ENCODE measurements at places on chromosomes 7 and 10. TPM values are rescaled to one million over a fixed set of nuclear protein-coding genes. Genes with fewer than 3 reads are reported as not detected.

DNA sequence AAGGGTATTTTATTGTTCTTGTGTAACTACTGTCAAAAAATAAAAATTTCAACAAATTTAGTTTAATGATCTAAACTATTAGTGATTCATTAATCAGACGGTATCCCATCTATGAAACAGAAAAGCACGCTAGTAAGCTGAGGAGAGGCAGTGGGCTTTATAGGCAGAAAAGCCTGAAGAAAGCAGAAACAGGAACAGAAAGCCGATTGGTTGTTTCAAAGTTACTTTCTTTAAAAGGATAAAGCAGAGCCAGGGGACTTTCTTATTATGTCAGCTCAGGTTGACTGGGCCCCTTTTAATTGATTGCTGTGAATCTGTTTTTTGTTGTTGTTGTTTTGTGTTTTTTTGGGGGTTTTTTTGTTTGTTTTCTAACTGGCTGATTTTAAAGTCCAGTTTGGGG, 105.5 kb downstream of the TES start:
- DNase-seq, result no peak

Gene GPR26
- total RNA-seq, result under 0.01 TPM

GRCh38 chr7:53209129-53209528, 173.7 kb downstream of the POM121L12 start:
- DNase-seq, result no peak

DNA sequence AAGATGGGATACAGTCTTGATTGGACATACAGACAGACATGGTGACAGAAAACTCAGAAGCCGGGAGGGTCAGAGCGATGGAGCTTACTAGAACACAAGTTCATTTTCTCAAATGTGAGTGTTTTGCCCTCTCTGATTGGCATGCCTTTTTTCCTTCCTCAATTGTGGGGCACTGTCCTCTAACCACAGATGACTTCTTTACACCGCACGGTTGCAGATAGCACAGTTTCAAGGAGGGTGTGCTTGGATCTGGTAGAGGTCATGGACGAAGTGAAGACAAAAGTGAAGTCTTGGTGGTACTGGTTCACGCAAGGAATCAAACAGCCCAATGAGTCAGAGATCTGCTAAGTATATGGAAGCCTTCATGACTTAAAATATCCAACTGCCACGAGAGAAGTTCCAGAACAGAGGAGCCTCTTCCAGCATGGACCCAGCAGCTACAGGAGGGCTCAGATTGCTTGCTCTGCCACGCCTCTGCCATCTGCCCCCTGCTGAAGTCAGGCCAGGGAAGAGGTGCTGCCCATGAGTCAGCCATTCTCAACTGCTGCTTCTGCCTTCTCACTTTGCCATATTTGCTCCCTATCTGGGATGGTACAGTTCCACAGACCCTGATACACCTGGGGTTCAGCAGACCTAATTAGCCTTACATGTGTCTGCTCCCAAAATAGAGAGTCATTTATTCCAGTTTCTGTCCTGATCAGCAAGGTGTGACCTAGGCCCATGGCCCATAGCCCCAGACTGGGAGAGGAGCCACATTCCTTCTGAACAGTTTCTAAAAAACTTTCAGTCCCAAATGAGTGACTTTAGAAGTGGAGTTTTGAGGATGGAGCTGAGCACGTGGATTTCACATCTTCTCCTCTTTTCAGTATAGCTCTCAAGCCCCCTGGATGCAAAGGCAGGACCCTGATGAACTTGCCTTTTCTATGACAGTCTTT, 413.8 kb downstream of the KCNMA1 start:
- no peak for DNase-seq

Gene MYO3A
- not detected for total RNA-seq

- peak; percentile 43 for DNase-seq
These were observed 44.1 kb upstream of the ADO start for GRCh38 chr10:62760401-62760800.

Gene CDC14C
- total RNA-seq, result not detected

DNA sequence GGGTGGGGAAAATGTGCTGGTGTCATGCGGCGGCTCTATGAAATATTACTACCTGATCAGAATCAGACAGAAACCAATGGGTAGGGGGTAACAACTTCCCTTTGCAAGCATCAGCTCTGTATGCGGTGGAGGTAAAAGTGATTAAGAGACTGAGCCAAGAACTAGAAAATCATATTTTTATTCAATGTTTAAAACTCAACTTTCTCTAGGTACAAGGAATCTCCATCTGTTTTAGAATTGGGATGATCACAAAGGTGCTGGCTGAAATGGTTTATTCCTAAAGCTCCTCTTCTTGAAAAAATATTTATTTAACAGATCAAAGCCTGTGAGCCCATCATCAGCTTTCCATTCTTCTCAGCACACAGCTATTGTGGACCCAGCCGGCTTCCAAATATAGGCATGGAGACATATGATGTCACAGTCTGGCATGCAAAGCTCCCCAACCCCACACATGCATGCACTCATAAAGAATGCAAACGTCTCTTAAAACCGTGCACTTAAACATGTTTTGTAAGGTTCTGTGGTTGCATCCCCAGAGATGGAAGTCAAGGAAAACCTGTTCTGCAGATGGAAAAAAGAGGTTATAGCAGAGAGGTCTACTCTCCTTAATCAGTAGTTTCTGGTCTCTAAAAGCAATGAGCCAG, 126.0 kb downstream of the SKIDA1 start:
- DNase-seq, result no peak

GRCh38 chr7:129841465-129841864, 111.3 kb downstream of the UBE2H start:
- DNase-seq, result no peak

- peak; percentile 20 for DNase-seq
These were observed 928.7 kb downstream of the IPMK start for GRCh38 chr10:57338823-57339558.

- peak; percentile 61 for DNase-seq
These were observed 26.9 kb upstream of the PITRM1 start for GRCh38 chr10:3199488-3199887.

Gene LRRC18
- total RNA-seq, result not detected
